Hindlimb muscle (tissue), 1 donor: ENCODE measurements at places on chromosomes 3 and 15.

DNA sequence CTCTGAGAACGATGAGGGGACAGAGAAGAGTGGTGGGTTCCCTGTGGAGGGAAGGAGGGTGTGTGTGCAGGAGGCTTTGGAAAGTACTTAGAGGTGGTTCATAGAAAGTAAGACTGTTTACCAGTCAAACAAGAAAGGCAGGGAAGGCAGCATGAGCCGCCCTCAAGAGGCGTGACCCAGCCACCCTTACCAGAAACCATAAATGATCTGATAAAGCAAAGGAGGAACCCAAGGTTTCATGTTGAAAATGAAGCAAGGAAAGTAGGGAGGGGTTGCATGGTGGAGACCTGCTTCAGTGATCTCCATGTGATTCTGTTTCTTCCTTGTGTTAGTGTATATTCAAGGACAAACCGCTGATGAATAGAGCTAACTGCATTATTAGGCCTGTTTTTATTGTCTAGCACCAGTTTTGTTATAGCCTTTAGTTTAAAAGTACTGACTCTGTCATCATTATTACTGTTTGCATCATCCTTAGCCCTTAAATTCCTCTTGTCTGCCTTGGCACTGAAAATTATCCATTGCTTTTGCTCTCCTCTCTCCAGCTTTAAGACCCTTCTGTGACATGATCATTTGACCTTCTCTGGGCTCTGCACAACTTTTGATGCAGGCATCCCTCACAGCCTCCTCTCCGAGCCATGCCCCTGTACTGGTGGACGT lies 96.1 kb downstream of the STAC start:
- DNase-seq: no peak

GRCh38 chr15:59268168-59268851 lies 61.7 kb downstream of the LDHAL6B start:
- DNase-seq: no peak

DNA sequence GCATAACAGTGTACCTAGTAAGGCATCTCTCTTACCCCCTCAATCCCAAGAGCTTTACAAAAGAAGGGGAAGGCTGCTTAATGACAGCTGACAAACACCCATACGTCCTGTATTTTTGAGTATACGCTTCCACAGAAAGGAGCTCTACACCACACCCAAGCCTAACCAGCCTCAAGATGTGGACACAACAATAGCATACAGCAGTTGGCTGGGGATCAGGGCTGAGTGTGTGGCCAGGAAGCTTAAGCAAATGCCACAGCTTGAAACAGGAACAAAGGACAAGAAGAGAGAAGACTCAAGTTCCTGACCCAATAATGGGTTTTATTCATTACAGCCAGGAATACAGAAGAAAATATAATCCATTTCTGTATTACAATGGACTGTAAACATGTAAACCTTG lies 6.9 kb downstream of the HEXA start:
- no peak for DNase-seq

GRCh38 chr3:17589888-17590287 lies 152.5 kb downstream of the TBC1D5 start:
- no peak for DNase-seq

- no peak for DNase-seq
These were observed 208.4 kb downstream of the TP63 start for GRCh38 chr3:189839576-189839975.

DNA sequence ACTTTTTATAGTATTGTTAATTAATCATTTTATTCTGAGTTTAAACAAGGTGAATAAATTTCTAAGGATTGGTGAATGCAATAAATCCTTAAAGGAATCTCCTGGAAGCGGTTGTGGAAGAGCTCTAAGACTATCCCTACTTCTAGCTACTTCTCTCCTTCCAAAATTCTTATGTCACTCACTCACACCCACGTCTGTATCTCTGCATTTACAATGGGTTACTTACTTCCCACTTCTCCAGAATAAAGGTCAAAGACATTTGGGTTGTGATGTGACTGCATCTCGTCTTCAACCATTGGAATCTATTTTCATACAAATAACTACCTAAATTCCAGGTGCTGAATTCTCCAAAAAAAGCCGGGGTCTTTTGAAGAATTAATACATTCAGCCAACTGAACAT lies 234.2 kb upstream of the MDFIC2 start:
- DNase-seq: no peak

DNA sequence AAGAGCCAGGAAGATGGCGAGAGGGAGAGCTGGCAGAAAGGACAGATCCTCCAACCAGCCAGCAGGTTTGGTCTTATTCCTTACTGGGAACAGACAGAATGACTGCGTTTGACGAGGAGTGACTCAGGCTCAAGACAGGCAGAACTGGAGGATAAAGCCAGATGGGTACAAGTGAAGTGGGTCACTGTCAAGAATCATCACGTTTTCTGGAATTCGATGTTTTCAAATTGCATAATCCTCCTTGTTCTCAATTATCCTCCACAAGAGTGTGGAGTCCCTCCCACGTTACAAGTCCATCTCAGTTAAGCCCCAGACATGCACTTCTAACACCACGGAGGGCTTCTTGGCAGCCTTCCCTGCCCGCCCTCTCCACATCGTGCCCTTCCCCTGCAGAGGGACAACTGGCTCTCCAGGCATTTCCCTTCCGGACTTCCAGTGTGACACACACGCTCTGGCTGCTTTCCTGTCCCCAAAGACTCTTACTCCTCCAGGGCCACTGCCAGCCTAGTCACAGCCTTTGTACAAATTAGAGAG lies 183.1 kb downstream of the CHST2 start:
- DNase-seq: no peak
